Sigmoid colon (tissue), 7 donors: ENCODE measurements at places on chromosomes 1 and 21.
A peak's percentile ranks its signal among the peaks of the same experiment; 100 is the strongest.

- no peak for DNase-seq
Observed at GRCh38 chr1:51301844-51302162, 28.6 kb downstream of the TTC39A start.

GRCh38 chr1:236103646-236104218 is 38.6 kb upstream of the GPR137B start:
- no peak for DNase-seq

DNA sequence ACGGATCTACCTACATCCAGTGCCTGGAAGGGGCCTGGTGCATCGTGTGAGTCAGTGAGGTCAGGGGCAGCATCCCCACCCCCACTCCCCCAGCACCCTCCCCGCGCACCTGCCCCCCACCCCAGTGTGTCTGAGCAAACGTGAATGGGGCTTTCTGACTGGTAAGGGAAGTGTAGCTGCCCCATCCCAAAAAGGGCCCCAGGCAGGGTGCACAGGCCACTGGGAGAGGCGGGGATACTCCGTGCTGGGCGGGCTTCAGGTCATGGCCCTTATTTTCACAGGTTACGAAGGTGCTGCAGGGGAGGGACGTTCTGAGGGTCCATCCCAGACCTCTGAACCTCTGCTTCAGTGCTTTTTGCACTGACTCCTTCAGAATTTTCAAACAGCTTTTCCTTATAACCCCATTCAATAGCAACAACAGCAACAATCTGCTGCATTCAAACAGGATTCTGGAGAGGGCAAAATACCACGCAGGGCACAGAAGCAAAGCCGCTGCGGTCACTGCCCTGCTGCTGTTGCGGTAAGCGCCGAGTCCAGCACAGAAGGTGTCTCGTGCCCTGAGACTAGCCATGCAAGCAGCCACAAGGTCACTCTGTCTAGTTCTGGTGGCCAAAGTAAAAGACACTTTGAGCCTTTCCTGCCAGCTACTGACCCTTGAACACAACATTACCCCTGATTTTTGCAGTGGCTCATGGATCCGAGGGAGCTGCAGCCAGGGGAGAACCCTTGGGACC is 10.3 kb downstream of the TTC34 start:
- DNase-seq, result peak; percentile 33

DNA sequence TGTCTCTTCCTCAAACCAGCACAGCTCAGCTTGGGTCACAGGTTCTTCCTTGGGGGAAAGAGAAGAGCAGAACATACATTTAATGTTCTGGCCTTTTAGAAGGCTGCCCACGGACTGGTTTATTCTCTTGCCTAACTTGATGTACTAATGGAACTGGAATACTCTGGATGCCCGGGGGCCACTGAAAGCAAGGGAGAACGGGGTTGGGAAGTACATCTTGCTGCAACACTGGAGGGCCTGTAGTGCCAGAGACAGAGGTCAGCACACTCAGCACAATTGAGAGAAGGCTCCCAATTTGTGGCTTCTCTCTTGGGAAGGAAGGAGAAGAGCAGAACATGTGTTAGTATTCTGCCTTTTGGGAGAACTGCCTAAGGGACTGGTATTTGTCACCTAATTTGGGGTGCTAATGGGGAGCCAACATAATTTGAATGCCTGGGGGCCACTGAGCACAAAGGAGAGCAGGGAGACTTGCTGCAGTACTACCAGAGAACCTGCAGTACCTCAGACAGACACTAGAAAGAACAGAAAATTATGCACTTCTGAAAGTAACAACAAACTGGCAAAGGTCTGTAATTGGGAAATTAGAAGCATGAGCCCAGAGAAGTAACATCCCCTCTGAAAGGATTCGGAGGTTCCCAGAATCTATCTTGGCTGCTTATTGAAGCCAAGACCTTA is 14.1 kb downstream of the ZNF691 start:
- no peak for DNase-seq

DNA sequence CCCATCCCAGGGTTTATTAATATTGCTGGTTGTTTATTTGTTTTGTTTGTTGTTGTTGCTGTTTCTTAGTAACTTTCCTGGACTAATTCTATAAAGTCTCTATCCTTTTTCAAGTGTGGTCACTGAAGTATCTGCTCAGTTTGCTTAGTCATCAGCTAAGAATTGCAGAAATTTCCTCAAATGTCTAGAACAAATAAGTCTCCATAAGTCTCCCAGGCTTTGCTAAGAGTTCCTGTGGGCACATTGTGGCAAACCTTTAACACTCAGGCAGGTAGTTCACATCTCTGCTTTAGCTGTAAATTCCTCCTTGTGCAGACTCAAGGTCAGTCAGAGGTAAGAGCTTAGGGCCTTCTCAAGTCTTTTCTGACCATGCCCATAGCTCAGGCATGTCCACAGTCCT is 38.9 kb upstream of the C1orf185 start:
- DNase-seq, result no peak

DNA sequence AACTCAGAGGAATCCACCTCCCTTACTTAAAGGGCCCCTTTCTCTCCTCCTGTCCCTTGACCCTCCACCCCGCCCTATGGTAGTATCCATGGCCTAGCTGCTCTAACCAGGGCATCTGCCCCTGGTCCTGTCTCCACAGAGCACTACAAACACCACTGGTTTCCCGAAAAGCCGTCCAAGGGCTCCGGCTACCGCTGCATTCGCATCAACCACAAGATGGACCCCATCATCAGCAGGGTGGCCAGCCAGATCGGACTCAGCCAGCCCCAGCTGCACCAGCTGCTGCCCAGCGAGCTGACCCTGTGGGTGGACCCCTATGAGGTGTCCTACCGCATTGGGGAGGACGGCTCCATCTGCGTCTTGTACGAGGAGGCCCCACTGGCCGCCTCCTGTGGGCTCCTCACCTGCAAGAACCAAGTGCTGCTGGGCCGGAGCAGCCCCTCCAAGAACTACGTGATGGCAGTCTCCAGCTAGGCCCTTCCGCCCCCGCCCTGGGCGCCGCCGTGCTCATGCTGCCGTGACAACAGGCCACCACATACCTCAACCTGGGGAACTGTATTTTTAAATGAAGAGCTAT is 1.7 kb downstream of the BTG2 start:
- peak; percentile 78 for DNase-seq

DNA sequence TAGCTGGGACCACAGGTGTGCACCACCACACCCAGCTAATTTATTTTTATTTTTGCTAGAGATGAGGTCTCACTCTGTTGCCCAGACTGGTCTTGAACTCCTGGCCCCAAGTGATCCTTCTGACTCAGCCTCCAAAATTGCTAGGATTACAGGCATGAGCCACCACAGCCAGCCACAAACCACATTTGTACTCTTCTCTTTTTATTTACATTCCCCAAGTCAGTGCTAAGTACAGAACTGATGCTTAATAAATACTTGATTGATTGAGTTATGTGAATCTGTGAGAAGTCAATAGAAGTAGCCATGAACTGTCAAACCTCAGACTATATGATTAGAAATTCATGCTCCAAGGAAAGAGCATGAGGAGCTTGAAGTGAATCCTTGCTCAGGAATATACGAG is 48.5 kb upstream of the S1PR1 start:
- DNase-seq, result no peak

GRCh38 chr1:59766227-59766855 is 48.4 kb upstream of the HOOK1 start:
- DNase-seq, result no peak

GRCh38 chr1:232570007-232570406 is 59.9 kb downstream of the SIPA1L2 start:
- DNase-seq, result no peak

DNA sequence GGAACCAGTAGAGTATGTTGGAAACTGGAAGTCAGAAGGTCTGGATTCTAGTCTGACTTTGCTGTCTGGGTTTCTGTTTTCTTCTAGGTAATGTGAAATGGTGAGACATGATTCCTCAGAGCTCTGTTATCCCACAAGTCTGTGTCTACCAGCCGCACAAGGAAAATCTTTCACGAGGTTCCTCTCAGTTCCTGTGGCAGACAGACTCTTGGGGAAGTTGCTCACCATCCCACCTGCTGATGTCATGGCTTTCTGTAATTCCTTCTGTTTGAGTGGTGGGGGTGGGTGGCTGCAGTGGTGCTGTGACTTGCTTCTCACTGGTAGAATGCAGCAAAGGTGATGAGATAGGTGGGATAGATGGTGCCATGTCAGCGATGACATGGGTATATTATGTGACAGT is 17.1 kb upstream of the SCMH1 start:
- no peak for DNase-seq

DNA sequence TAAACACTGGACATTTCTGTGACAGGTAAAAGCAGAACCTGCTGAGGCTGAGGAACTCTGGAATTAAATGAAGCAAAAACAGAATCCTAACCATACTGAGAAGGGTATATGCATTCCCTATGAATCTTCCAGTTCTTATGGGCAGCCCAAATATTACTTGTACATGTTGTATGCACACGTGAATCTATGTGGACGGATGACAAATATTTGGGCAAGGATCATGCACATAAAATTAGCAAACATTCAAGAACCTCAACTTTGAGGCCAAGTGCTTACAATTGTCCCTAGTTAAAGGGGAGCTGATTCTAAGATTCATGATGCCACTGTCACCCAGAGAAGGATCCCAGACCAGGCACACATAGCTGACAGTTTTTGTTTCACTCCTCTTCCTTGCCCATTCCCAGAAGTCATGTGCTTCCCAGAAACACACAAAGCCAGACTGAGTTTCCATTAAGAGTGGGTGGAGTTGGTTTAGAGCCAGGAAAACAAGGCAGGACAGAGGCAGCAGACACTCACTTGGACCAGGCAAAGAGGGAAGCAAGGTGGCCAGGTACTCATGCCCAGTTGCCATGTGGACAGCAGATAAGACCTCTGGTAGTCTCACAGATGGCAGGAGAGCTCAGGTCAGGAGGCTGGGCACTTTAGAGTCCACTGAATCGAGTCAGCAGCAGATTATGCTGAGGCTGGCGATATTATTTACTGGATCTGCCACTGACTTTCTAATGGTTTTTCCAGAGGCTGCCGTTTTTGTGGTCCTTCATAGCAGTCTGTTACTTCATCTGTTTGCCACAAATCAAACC is 25.6 kb downstream of the AK2 start:
- peak; percentile 78 for DNase-seq

DNA sequence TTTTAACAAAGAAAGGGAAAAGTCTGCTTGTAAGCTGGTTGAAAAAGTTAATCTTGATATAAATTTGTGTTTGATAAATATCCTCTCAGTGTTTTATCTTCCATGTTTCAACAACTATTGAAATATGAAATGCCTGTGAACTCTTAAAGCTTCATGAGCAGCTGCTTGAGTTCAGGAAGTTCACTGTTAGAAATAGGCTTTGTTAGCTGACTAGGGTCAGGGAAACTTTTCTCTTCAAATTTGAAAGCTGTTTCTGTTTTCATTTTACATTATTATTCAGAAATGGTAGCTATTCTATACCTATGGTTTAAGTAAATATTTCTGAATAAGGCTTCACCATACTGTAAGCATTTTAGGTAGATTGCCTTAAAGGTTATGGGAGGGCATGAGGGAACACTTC is 191.7 kb downstream of the HS2ST1 start:
- no peak for DNase-seq

DNA sequence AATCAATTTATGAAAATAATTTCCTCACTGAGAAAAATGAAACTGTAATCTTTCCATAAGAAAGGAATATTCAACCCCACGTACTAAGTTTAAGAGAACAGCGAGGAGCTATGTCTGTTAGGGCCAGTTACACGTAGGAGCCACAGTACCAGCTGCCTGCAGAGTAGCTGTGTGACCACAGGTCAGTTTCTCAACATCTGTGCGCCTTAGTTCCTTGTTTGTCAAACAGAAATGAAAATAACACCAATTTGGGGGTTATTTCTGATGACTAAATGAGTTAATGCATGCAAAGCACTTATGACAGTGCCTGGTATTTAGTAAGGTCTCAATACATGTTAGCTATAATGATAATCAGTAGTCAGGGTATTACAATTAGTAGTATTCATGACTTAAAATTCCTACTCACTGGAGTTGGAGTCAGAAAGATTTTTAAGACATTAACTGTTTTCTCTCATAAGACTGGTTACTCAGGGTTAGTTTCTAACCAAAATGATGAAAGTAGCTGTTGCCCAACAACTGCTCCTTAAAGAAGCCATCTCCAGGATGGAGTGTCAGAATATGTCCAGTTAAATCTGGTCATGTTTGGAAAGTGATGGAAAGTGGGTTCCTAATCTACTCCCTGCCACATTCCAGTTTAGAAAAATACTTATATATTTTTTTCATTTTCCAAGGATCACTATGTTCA is 85.8 kb upstream of the ZNF648 start:
- no peak for DNase-seq

GRCh38 chr1:217275655-217276398 is 355.1 kb downstream of the GPATCH2 start:
- no peak for DNase-seq

GRCh38 chr1:41330588-41331545 is 30.4 kb upstream of the FOXO6 start:
- no peak for DNase-seq

GRCh38 chr1:55773211-55773940 is 558.2 kb upstream of the USP24 start:
- no peak for DNase-seq

DNA sequence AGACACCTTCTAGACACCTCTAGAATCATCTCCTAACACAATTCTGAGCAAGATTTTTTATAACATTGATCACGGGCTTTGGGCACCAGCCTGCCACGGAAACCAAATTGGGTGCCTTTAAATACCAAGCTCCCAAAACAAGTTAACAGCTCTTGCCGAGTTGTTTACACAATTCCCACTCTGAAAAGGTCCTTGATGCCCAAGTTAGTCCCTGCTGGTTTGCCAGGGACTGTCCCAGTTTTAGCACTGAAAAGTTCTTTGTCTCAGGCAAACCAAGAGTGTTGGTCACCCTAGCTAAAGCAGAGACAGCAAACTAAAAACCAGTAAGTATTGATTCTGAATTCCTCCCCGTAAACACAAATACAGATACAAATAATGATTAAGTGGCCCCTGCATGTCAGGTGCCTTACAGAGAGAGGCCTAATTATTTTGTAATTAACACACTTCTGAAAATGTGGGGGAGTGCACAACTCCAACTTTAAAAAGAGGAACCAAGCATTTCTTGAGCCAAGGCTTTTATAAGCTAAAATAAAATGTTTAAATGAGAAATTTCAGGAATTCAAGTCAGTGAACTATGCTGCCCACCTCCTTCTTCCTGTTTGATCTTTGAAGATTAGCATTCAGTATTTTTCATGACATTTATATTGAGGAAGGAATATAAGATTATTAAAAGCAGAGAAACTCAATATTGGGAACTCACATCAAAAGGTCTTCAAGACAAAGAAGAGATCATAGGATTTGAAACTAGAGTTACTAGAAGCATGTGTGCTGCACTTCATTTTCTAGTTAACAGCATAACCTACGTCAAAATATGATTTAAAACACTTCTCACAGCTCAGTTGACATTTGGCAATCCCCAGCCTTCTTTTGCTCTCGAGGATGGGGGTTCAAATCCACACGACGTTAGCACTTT is 9.0 kb upstream of the UBE2U start:
- no peak for DNase-seq

DNA sequence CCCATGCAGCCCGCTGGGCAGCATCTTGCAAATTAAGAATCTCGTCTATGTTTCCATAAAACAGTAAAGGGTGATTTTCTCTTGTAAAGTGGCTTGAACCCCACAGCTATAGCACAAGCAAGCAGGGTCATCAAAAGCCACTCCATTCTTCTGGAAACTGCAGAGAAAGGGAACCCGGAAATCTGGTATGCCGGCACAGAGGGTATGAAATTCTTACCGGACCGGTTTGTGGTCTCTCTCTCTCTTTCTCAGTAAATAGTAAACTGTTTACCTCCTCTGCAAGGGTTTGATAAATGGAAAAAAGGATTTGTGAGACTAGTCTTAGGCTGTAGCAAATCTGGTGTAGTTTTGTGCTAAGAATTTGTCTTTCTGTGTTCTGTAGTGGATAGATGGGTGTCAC is 2.7 kb upstream of the ADSS2 start:
- DNase-seq, result no peak
